ENCODE measurements at places on chromosomes 3 and 15.

DNA sequence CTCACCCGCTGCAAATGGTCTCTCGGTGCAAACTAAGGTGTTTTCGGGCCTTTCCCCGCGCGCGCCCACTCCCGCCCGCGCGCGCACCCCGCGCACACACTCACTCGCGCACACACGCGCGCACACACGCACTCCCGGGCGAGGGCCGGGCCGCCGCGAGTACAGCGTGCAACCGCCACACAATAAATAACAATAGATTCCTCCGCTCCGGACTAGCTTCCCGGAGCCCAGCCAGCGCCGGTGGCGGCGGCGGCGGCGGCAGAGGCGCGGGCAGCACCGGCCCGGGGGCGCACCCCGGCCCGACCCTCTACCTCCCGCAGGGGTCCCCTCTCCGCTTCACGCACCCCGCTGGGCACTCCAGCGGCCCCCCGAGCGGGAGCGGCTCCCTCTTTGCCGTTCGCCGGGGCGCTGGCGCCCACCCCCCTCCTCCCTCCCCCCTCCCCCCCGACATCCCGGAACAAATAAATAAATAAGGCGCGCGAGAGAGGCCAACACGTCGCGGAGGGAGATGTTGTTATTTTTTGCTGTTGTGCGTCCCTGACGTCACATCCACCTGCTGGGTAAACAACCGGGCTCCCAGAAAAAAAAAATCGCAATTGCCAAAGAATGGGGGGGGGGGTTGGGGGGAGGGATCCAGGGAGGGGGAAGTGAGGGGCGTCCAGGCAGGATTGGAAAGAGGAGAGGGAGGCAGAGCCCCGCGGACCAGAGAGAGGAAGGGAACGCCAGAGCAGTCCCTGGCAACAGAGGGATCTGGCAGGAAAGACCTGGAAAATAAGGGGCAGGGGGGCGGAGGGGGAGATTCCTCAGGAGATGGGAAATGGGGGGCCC lies at the start of gene FOXP1:
FOXP1 (minus strand) TSS at position 163 of the 828 bp plus-strand sequence. CDS start 385,347 bp downstream, outside the sequence.
- peak; percentile 66 for DNase-seq

- DNase-seq: peak; percentile 83
Measured at GRCh38 chr3:172517859-172518466, 5.3 kb downstream of the TNFSF10 start.

- DNase-seq: no peak
Measured at GRCh38 chr3:157405457-157405856, 31.2 kb upstream of the PTX3 start.

GRCh38 chr3:101817992-101818391 lies 31.3 kb upstream of the NFKBIZ start:
- DNase-seq: no peak

DNA sequence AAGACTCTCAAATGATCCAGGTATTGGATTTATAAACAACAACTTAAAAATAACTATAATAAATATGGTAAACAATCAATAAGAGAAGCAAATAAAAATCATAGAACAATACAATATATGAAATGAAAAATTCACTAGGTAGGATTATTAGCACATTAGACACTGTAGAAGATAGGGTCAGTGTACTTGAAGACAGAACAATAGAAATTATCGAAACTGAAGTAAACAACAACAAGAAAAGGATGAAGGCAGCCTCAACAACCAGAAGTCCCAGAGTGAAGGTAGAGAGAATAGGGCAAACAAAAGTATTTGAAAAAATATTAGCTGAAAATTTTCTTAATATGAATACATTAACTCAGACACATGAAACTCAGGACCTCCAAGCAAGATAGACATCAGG lies 11.9 kb downstream of the IQCB1 start:
- DNase-seq: no peak

GRCh38 chr3:138625707-138626365 lies 17.3 kb downstream of the FAIM start:
- no peak for DNase-seq

GRCh38 chr3:100354850-100355249 lies 20.3 kb downstream of the NIT2 start:
- no peak for DNase-seq

- peak; percentile 4 for DNase-seq
Measured at GRCh38 chr3:155908086-155908485, 37.6 kb downstream of the GMPS start.

- no peak for DNase-seq
Measured at GRCh38 chr3:77014226-77014625, 25.7 kb upstream of the ROBO2 start.

- no peak for DNase-seq
Measured at GRCh38 chr15:34616613-34617012, 33.2 kb upstream of the GOLGA8B start.

- no peak for DNase-seq
Measured at GRCh38 chr15:42984493-42985034, 64.0 kb upstream of the TTBK2 start.

- no peak for DNase-seq
Measured at GRCh38 chr3:111858642-111859041, 423 bp upstream of the PHLDB2 start.

DNA sequence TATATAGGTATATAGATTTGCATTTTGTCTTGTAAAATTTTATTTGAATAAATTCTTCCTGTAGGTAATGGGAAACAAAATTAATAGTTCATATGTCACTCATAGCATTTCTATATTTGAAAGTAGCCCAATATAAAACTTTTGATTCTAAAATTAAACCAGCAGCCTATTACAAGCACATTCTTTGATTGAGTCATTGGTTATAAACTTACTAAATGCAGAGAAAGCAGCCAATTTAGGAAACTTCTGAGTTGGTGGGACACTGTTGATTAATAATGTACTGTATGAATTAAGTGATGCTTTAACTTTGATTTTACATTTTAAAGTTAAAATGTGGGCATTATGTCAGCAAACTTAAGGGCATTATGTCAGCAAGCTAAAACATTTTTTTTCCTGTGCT lies 34.5 kb downstream of the NR1D2 start:
- DNase-seq: no peak

DNA sequence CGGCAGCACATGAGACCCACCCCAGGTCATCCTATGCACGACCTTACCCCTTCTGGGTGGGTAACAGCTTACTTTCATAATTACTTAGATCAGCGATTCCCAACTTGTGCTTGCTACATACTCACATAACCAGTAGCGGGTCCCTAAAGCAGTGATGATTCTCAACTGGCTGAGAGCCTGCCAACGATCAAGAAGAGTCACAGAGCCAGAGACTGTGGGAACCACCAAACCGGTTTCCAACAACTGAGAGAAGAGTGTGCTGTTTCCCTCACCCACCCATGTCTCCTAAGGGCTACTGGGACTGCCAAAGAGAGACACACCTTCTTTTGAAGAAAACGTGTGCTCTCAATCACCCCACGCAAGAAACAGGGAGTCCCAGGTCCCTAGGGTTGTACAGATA lies 12.0 kb upstream of the XXYLT1 start:
- no peak for DNase-seq

GRCh38 chr15:63551400-63551799 lies 45.8 kb upstream of the FBXL22 start:
- no peak for DNase-seq

GRCh38 chr3:184186184-184186901 lies at the start of gene ABCF3:
TSS of gene ABCF3 (plus strand) at chr3:184186199. CDS start at chr3:184186208, 9 bp downstream.
- DNase-seq: no peak

DNA sequence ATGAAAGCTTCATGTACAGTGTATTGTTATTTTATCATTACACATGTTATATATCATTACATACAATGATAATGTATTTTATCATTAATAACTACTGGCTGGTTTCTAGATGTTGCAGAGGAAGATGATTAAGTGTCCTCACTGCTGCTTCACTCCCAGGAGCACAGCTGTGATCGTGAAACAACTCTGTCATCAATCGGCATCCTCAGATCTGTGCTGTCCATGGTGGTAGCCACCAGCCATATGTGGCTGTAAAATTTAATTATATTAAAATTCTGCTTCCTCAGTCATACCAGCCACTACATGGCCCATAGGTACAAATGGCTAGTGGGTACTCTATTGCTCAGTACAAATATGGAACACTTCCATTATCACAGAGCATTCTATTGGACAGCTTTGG lies 379.4 kb upstream of the CFAP20DC start:
- DNase-seq: no peak

DNA sequence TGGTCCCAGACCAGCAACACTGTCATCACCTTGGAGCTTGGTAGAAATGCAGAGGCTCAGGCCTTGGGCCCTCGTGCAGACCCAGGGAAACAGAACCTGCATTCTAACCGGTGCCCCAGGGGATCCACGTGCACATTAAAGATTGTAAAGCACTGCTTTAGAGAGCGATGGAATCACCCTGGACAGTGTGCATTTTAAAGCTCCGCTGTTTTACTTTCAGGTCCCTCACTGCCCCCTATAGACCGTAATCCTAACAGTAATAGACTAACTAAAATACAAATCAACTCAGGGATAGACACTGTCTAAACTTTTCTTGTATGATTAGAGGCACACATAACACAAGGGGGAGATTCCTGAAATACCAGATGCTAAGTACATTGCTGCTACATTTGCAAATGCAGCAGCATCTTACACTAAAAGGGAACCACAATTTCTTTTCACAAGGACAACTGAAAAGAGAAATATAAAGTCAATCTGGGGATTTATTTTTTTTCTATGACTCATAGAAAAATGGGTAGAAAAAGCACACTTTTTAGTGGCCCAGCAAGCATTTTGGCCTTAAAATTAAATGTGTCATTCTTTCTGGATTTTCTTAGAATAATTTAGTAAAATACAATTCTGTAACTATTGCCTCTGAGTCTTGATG lies 10.5 kb upstream of the SH3GL3 start:
- DNase-seq: no peak

DNA sequence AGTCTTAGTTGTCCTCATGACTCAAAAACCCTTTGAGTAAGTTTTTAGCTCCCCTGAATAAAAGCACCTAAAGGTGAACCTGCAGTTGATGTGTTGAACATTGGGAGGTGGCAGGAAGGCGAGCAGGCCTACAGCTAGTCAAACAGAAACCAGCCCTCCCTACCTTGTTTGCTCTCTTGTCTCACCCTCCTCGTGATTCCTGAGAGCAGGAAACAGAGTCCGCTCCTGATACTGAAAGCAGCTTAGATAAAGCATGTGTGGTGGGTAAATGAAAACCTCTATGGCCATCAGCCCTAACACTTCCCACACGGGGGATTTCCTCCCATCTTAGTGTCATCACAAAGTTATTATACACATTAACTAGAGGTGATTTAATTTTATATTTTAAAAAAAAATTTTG lies 21.8 kb upstream of the CLDN18 start:
- no peak for DNase-seq

DNA sequence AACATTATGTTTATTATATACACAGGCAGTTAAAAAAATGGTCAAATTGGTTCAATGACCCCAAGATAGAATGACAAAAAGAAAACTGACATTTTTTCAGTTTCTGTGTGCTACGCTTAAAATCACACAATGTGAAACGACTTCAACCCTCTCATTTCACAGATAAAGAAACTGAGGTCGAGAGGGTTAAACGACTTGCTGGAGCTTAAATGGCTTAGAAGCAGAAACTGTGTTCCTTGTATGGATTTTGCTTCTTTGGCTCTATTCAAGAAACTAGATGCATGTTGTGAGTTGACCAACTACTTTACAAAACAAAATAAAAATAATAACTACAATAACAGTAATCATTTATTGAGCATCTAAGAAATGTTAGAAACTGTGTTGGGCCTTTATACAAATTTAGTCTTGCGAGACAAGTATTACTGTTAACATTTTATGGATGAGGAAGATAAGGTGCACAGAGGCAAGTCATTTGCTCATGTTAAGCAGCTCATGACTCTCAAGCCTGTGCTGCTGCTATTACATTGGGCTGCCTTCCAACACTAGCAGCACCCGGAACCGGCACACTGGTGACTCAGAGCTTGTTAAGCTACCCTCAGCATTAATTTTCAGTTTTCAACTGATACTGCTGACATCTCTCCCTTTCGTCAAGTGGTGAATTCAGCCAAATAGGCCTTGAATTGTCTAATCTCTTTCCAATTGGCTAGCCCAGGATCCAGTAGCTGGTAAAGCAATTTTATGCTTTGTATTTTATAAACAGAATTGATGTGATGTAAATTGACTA lies 487.6 kb downstream of the NAALADL2 start:
- no peak for DNase-seq

GRCh38 chr15:33830351-33830750 lies 137.9 kb upstream of the CHRM5 start:
- DNase-seq: no peak

GRCh38 chr3:171824116-171824515 lies 13.8 kb upstream of the PLD1 start:
- no peak for DNase-seq

Measured in CD4-positive, alpha-beta T cell treated with Interleukin-2 at 100 ng/mL for 4 hours (primary cell).